NCI-H187 treated with DMSO at 0.1 percent for 48 hours (cell line): ENCODE measurements at places on chromosomes 6 and 20.

DNA sequence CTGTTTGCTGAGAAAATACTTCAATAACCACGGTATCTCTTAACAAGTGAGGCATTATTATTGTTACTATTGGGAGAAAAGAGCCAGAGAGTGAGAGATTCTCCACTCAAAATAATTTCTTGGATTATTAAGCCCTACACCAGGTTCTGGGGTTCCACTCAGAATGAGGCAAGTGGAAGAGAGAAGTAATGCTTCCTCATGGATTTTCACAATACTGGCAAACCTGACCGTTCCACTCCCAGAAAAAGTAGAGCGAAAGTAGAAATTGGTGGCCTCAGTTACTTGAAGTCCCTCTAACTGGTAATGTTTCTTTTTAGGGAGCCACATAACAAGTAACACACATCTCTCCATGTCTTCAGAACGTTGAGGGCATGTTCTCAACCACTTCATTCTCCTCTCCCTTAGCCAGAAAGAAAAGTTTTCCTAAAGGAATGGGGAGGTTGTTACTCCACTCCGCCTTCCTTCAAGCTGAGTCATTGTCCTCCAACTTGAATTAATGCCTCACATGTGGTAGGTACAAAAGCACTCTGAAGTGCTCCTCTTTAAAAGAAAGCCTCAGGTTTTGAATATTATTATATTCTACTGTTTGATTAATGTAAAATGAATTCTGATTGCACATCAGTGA lies 1.9 kb downstream of the BAG2 start:
- no peak for DNase-seq

GRCh38 chr6:1872649-1873131 lies 263.0 kb downstream of the FOXC1 start:
- no peak for DNase-seq

DNA sequence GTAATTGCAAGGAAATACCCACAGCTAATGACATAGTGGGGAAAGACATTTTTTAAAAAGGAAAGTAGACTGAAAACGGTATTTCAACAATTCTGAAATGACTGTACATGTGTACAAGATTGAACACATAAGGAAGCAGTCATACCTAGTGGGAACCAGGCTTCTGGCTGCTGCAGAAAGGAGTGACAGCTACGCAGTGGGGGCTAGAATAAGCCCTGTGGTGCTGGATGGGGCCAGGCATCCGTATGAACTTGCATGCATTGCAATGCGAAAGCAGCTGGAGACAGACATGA lies 54.9 kb upstream of the GPR31 start:
- no peak for DNase-seq

DNA sequence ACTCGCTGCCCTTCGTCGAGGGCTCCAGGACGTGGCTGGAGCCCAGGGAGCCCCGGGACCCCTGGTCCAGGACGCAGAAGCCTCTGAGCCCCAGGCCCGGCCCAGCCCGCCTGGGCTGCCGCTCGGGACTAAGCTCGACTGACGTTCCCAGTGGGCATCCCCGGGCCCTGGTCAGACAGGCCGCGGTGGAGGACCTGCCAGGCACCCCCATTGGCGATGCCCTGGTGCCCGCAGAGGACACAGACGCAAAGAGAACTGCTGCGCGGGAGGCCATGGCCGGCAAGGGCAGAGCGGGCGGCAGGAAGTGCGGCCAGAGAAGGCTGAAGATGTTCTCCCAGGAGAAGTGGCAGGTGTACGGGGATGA lies 28.9 kb downstream of the ZNF831 start:
- no peak for DNase-seq

GRCh38 chr6:14765721-14766390 lies 480.0 kb upstream of the JARID2 start:
- no peak for DNase-seq

DNA sequence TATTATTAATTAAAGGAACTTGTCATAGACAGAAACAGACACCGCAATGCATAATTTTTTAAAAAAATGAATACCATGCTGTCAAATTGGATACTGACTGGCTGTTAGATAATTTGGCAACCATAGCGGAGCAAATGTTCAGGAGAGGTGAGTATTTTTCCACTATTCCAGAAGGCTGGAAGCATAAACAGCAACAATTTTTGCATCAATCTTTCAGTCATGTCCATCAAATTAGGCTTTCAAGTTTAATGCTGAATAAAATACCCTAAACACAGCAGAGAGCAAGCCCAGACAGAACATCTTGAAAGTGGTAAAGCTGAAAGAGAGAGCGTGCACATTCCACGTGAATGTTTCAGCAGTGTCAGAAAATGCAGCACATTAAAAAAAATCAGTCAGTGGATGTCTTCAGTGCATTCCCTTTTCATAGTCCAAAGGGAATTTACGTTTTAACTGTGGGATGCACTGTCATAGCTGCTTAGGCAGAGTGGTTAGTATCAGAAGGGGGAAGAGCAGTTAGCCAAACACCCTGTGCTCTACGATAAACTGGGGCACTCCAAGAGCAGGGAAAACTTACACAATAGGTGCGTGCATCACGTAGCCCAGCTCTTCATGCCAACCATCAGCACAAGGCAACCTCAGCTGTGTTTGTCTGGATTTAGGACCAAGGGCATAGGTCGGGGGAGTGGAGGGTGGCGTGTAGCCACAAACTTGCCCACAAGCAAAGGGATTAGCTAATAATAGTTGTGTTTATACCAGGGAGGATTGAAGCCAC lies 116.2 kb upstream of the STMND1 start:
- no peak for DNase-seq

DNA sequence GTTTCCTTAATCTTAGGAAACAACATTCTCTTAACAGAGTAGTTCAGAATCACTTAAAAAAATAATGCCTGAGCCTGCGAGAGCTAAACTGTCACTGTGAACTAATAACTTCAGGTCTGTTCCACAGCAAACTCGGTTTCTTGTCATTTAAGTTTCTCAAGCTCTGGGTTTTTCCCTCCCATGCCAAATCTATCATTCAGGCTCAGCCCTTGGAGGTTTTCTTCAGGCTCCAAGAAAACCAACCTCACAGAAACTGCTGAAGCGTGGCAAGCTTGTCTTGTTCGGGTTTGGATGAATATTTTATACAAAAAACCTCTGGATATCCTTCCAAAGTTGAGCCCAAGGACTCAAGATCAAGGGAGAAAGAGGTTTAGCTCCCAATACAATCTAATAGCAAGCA lies 99.7 kb upstream of the SNX9 start:
- DNase-seq, result no peak

DNA sequence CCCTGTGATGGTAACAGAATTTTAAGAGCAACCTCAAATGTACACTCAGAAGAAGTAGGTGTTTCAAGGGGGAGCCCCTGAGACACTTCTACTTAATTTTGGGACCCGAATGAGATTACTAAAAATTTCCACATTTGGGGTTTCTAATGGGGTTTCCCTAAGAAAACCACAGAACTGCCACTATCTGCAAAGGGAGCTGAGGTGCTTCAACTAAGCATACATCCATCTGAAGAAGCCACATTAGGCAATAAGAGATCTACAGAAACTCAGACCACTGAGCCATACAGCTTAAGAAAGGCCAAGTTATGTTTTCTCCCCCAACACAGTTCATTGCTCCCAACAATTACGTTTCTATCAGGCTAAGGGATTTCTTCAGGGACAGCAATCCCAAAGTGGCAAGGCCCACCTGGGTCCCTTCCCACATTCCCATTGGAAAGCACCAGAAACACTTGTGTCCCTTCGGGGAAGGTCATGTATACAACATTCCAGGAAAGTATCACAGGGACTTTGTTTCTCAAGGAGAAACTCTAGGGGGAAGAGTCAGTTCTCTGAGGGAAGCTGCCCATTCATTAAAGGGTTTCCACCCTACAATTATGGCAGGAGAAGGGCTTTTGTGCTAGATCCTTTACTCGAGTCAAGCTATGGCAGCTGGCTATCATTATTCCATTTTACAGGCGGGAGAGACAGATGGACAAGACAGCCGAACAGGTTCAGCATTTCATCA lies 5.0 kb downstream of the BCL2L1 start:
- no peak for DNase-seq

DNA sequence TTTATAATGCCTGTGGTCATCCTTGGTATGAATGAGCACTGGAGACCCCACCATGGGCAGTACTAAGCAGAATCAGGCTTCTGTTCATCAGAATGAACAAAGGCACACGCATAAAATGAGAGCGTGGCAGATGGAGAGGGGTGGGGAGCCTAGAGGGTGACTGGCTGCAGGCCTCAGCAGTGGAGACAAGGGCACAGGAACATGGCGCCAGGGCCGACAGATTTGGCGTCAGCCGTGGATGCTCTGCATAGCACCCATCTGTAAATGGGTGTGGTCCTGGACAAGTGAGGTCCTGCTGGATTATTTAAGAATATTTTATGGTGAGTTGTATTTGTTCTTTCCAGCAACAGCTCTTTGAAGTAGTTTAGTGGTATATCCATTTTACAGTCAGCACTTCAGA lies 33.1 kb downstream of the E2F3 start:
- no peak for DNase-seq

- no peak for DNase-seq
Measured at GRCh38 chr20:23242556-23243180, 107.9 kb upstream of the NXT1 start.

- no peak for DNase-seq
Measured at GRCh38 chr20:58069796-58070663, 158.4 kb downstream of the ANKRD60 start.

GRCh38 chr20:52915564-52915963 lies 56.6 kb upstream of the TSHZ2 start:
- DNase-seq, result no peak

GRCh38 chr6:73074175-73074574 lies 151.1 kb downstream of the KHDC1L start:
- DNase-seq, result no peak

DNA sequence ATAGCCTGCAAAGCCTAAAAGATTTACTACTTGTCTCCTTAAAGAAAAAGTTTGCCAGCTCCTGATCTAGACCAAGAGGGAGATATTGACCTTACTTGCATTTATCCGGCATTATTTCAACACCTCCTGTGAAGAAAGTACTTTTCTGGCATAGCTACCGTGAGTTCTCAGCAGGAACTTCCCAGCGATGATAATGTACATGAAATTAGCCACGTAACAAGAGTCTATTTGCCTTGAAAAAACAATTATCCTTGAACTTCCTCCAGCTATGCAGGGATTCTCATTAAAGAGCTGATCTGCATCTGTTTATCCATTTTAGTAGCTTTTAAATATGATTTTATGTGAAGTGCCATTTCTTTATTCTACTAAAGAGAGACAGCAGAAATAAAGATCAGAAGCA lies 41.7 kb downstream of the ALDH5A1 start:
- no peak for DNase-seq

- no peak for DNase-seq
Measured at GRCh38 chr20:19211661-19212468, 577 bp upstream of the SLC24A3 start.

DNA sequence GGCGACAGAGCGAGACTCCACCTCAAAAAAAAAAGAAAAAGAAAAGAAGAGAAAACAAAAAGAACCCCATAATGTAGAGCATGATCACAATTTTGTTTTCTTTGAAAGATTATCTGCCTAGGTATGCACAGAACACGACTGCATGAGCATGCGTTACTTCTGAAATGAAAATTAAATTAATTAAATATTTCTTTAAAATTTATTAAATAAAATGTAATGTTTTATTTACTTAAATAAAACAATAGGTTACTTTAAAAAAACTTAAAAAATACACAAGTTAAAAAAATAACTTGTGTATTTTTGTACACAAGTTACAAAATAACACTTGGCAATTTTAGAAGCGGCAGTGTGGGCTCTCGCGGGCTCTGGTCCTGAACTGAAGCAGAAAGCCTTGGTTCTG lies 107.8 kb downstream of the TFAP2A start:
- DNase-seq, result no peak

DNA sequence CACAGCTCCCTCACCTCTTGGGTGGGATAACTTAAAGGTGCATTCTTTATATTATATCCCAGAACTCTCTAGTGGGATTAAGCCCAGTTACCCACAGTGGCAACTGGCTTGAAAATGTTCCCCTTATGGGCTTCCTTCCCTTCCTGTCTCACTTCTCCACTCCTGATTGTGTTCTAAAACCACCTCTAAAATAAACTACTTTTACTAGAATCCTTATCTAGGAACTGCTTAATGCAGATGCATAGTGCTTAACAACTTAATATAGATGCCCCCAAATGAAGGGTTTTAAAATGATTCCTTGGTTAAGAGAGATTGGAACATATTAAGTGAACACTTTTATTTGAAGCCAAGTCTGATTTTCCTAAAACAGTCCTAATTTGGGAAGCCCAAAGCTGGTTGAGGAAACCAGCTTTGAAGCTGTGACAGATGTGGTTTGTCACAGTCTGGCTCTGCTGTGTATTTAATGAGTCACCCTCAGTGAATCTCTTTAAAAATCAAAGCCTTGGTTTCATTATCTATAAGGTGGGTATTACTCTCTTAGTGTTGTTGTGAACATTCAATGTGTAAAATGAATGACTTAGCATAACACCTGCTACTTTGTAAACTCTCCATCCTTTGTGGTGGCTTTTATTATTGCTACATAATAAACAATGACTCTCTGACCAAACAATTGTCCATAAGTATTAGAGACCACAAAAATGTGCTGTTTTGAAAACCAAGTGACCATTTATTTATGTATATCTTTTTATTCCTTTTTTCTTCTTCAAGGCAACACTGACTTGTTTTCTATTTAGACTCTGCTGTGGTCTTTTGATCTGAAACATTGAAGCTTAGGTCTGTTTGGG lies 24.4 kb downstream of the PLCB1 start:
- no peak for DNase-seq

DNA sequence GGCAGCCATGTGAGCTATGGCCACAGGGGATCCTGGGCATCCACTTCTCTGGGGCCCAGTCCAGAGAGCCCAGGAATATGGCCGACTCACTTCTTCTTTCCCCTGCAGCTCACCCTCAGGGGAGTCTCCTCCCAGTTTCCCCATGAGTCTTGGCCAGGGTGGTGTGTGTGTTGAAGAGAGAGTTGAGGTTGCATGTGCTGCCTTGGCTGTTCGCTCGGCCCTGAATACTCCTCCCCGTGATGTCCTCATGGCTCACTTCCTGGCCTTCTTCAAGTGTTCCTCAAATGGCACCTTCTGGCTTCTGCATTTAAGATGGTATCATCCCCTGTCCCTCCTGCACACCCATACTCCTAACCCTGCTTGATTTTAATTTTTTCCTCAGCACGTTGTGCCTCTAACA lies 3.2 kb upstream of the TREML1 start:
- no peak for DNase-seq

- DNase-seq, result peak; percentile 29
Measured at GRCh38 chr20:13199279-13199678, 21.8 kb upstream of the ISM1 start.

- DNase-seq, result no peak
Measured at GRCh38 chr20:53524589-53525312, 68.9 kb downstream of the ZNF217 start.

- DNase-seq, result no peak
Measured at GRCh38 chr20:36490191-36490590, 51.1 kb upstream of the MYL9 start.

DNA sequence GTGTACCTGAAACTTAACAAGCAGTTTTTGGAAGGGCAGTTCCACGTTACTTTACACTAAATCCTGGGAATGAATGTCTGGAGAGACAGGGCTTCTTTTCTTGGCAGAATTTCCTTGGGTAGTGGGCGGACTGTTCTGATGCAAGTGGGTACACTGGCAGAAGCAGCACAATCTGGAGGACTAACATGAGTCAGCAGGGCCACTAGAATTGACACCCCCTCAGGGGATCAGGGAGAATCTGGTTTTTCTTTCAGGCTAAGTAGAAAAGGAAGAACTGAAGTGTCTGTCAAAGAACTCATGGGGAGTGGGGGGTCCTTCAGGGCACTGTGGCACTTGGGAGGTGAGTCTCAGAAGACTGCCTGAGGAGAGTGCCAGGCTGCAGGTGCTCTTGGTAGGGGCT lies 34.6 kb downstream of the PANK2 start:
- DNase-seq, result no peak

GRCh38 chr20:38569747-38570525 lies 11.1 kb upstream of the ADIG start:
- no peak for DNase-seq
